Activated T-helper 1 cell treated with anti-CD3 and anti-CD28 coated beads, Interleukin-2, amount 50 U/mL, for 16 hours (primary cell): ENCODE measurements at places on chromosomes 3 and 15.

- no peak for DNase-seq
These were observed 586.9 kb upstream of the DPPA4 start for GRCh38 chr3:109924196-109924595.

DNA sequence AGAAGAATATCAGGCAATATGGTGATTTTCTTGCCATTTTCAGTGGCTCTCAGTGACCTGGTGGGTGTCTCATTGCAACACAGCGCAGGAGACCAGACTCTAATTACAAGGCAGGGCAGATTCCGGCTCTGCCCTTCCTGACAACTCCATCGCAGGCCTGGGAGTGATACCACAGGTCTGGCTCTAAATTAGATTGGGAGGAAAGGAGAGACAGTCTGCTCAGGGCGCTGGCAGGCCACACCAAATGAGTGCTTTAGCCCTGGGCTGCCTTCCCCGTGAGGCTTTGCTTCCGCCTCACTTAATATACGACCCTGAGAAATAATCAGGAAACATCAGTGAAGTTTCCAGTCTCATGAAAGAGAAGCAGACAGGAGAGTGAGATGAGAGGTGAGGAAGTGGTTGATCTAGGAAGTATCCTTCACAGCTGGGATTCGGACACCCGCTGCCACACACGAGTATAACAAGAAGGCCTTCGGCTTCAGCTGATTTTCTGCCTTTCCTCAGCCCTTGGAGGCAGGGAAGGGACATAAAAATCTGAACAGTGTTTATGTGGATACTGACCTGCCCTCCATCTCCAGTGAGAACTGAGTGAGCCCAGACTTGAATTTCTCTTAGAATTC, 73.7 kb upstream of the PROK2 start:
- no peak for DNase-seq

GRCh38 chr15:35279811-35280210, 194.7 kb upstream of the NANOGP8 start:
- DNase-seq = no peak

DNA sequence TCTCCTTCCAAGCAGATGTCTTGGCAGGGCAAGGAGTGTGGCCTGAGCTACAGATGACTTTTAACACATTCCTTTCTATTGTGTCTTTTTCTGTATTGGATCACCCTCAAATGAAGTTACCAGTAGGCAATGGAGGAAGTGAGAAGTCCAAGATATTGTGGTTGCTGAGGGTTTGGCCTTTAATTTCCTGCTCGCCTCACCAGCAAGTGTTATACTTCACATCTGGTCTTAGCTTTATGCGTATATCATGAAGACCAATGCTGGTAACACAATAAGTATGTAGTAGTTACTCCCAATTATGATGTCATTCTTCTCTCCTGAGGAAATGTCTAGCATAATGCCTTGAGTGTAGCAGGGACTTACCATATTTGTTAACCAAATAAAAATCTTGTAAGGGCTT, 179.9 kb downstream of the ZIC1 start:
- no peak for DNase-seq

- DNase-seq = no peak
These were observed 551.6 kb downstream of the ZIC1 start for GRCh38 chr3:147960786-147961185.

GRCh38 chr15:31278061-31278445, 48.6 kb upstream of the KLF13 start:
- DNase-seq = no peak

- no peak for DNase-seq
These were observed 22.1 kb upstream of the MGLL start for GRCh38 chr3:127844326-127844942.

DNA sequence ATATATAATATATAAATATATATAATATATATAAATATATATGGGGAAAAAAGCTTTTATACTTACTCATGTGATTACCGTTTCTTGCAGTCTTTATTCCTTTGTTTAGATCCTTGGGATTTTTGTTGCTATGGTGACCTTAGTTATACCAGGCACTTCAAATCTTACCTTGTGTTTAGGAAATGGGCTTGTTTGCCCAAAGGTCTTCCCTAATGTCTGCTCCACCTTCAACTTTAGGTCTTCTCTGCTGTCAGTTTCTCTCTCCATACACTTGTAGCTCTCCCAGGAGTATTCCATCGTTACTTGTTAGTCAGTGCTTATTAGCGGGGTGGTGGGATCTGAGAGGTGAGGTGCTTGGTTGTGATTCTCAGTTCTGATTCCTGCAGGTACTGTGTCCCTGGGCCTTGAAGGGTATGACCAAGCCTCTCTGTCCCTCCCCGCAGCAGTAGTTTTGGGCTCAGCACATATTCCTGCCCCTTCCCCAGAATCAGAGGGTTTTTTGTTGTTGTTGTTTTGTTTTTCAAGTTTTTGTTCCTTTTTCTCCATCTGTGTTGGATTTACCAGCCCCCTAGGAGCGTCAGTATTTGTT, 9.6 kb upstream of the LAMP3 start:
- no peak for DNase-seq

GRCh38 chr3:8702560-8702959, 31.0 kb upstream of the CAV3 start:
- DNase-seq = no peak

DNA sequence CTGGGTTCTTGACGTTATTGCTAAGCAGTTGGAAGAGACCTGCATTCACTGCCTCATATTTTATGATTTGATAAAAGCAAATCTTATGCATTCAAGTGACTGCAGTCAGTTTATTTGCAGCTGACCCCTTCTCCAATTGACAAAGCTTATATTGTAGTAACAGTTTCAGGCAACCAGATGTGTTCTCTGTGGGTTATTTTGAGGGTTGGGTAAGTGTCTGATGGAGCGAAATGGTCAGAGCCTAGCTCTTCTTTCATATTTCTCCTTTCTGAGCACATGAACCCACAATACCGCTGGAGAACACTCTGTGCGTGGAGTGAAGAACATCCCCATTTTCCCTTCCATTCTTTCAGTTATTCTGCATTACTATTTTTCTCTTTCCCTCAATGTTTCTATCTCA, 125.8 kb upstream of the KCNH8 start:
- DNase-seq = no peak

GRCh38 chr3:31248563-31248992, 284.1 kb upstream of the STT3B start:
- DNase-seq = no peak

DNA sequence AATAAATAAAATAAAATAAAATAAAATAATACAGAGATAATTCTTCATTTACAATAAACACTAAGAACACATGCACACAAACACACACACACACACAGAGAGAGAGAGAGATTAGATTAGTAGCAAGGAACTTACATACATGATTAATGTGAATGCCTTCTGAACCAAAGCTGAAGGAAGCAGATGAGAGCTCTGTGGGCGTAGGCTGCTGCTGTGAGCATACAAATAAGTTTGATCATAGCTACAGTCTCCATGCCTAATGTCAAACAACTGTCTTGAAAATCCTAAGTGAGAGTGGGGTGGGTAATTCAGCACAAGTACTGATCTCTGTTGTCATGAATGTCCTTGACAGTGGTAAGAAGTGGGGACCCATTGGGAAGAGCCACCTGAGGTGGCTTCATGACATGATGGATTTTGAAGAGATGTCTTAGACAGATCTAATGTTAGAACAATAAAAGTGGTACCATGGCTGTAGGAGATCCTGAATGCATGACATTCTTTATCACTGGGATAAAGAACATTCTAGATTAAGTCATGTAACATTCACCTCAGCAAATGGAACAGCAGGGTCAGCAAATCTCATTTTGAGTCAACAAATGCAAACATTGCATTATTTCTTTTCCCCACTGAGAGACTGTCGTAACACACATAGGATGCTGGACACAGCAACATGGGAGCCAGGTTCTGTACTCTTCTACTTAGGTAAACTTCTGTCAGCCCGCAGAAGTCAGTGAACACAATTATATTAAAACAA, 46.2 kb downstream of the CHL1 start:
- DNase-seq = no peak

DNA sequence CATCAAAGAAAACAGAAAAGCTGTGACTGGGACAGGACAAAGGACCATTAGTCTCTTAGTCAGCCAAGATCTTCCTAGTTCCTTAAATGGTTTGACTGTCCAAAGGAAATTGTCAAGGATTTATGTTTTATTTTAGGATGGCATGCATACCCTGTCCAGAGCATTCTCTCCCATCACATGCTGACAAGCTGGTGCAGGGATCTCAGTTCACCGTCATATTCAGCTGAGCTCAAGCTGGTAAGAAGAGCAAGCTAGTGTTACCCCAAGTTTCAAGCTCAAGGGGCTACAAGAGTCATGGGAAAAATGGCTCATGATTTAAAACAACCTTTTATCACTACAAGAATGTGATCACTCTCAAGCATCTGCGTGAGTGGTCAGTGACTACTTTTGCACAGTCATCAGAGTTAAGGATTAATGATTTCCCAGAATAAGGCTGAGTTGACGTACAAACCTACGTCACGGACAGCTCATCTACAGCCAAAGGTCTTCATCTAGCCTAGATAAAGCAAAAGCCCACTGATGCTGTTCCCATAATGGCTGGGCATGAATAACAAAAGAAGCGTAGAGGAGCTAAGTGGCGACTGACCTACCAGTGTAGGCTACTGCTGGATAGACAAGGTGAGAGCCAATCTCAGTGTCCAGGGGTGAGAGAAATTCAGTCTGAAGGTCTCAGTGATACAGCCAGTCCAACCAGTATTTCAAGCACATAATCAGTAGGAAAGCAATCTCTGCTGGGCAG, 157.5 kb downstream of the GABRB3 start:
- DNase-seq = no peak

GRCh38 chr3:184942735-184943134, 130.8 kb downstream of the VPS8 start:
- DNase-seq = no peak

DNA sequence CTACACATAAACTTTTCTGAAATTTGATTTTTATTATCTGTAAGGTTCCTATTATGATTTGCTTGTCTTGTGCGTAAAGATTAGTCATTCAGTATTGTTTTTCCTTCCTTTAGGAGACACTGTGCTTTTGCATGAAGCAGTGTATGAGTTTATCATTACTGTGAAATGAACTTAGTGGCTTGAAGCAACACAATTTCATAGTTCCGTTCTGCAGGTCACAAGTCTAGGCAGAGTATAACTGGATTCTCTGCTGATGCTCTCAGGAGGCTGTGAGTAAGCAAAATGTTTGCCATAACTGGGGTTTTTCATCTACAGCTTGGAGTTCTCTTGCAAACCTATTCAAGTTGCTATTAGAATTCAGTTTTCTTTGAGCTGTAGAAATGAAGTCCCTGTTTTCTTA, 1136.1 kb downstream of the OTOL1 start:
- no peak for DNase-seq

- no peak for DNase-seq
These were observed 56.6 kb upstream of the ZPLD1 start for GRCh38 chr3:102378216-102378615.

GRCh38 chr3:152398495-152398894, 129.8 kb downstream of the MBNL1 start:
- DNase-seq = no peak

DNA sequence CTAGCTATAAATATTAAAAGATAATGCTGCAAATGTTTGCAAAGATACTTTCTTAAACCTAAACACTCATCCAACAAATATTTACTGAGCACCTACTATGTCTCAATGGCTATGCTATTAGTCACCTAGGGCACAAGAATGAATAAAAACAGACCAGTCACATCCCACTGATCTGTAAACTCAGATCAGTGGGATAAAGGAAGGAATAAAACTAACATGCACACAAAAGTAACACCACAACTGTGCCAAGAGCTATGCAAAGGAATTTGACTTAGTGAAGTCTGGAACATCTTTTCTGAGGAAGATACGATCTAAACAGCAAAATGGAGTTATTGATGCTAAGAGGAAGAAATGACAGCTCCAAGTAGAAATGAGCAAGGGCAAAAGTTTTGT, 56.6 kb downstream of the CBLB start:
- DNase-seq = no peak

GRCh38 chr3:4006288-4006687, 207.1 kb downstream of the LRRN1 start:
- DNase-seq = no peak

DNA sequence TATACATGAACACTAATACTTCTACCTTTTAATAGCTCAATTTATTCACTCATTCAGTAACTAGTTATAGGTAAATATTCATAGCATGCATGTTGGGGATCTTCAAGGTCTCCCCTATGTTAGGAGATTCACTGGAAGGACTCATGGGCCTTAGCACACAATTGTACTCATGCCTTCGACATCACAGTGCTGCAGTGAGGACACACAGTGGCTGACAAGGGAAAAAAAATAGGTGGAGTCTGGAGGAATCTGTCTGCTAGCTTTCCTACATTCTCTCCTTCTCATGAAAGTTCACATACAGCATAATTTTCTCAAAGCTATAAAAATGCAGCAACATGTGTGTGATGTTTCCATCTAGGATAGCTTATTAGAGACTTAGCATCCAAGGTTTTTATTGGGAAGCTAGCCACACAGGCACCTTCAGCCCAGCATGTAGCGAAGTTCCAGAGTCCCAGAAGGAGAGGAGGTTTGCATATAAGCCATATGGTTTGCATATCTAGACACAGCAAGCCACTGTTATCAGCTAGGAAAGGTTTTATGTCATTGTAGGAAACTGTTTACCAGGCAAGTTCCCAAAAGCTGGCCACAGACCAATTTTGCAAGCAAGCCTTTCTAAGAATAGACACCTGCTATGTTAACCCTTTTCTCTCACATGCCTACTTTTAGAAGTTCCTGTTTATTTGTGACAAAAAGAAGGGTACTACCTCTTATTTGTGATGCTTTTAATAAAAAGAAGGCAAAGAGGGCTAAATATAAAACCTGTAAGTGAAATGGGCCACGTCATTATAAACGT, 46.4 kb downstream of the MORC1 start:
- no peak for DNase-seq

DNA sequence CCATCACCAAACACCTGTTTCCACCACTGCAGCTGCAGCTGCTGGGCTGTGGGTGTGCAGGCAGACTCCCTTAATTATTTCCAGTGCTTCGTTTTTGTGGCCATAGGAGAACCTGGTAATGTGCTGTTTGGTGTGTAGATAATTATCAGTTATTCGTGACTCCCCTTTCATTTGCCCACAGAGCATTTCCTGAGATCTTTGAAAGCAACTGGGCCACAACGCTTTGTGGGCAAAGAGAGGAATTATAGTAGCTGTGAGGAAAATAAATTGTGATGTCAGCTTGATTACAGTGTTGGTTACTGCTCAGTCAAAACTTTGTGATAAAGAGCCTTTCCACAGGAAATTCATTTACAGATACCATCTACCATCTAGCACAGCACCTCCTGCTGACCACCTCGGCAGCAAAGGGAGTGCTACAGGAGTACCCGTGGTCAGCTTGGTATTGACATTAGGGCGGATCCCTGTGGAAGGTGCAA, 193.3 kb upstream of the SLCO3A1 start:
- no peak for DNase-seq

GRCh38 chr3:154131830-154132229, 10.6 kb downstream of the ARHGEF26 start:
- no peak for DNase-seq

DNA sequence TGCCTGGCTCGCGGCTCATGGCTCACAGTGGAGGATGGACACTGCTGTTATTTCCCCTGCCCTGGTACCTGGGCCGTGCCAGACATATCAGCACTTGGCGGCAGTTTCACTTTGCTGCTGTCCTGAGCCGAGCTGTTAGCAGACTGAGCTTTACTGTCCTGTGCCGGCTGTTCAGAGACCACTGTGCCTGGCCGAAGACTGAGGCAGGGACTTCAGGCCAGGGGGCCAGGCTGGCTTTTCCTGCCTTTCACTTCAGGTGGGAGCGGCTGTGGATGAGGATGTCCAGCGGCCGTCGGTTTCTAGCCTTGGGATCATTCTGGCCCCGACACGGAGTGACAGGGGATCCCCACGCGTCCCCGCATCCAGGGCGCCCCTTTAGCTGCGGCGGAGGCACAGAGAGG, 1.1 kb downstream of the ATP10A start:
- no peak for DNase-seq
